ENCODE measurements at places on chromosomes 3 and 15.

- no peak for DNase-seq
Measured at GRCh38 chr15:52379395-52380106, 83.9 kb upstream of the MYO5C start.

DNA sequence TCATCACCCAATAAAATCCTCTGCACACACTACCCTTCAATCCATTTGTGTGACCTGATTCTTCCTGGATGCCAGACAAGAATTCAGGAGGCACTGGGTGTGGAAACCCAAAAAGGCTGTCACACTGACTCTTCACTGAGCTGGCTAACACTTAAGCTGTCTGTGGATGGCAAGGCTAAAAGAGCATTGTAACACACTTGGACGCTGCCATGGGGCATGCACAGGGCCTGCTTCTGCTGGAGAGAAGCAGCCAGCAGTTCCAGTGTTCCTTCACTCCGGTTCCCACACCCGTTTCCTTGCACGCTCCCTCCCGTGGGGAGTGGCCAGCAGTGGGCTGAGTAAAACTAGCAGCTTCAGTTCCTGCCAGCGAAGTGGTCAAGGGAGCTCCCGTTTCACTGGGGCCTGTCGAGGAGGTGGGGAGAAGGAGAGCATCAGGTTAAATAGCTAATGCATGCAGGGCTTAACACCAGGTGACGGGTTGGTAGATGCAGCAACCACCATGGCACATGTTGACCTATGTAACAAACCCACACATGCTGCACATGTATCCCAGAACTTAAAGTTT is 737.1 kb downstream of the FHIT start:
- no peak for DNase-seq

DNA sequence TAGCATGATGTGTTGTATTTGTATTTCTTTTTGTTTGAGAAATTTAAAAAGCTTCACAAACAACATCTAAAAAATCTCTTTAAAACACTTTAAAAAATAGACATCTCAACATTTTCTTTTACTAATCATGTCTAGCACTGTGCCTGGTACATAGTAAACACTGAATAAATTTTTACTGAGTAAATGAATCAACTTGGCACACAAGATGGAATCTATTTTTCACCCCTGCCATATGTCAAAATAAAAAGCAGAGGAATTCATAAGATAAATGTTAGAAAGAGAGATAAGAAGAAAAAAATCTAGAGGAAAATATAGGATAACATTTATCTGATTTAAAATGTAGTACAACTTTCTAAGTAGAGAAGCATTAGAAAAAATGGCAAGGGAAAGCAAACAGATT is 8.6 kb upstream of the GOLIM4 start:
- DNase-seq, result no peak

DNA sequence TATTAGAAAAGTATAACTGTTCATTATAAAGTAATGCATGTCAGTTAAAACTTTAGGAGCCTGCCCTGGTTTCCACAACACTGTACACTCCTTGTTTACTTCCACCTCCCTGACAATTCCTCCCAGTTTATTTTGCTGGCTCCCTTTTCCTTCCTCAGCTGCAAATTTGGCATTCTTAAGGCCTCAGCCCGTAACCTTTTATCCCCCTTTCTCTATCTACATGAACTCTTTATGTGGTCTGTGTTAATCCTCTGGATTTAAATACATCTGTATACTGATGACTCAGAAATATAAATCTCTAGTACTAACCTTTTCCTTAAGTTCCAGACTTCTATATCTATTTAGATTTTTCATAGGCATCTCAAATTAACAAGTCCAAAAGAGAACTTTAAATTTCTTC is 143.6 kb downstream of the OTOL1 start:
- no peak for DNase-seq

All from activated effector memory CD4-positive, alpha-beta T cell treated with anti-CD3 and anti-CD28 coated beads, Interleukin-2, amount 50 U/mL, for 16 hours (primary cell).